Activated T-cell treated with anti-CD3 and anti-CD28 coated beads, Interleukin-2, amount 50 U/mL, for 4 hours (primary cell): ENCODE measurements at places on chromosomes 5 and 9. TPM values are rescaled to one million over a fixed set of nuclear protein-coding genes. Genes with fewer than 3 reads are reported as not detected.
A peak's percentile ranks its signal among the peaks of the same experiment; 100 is the strongest.

DNA sequence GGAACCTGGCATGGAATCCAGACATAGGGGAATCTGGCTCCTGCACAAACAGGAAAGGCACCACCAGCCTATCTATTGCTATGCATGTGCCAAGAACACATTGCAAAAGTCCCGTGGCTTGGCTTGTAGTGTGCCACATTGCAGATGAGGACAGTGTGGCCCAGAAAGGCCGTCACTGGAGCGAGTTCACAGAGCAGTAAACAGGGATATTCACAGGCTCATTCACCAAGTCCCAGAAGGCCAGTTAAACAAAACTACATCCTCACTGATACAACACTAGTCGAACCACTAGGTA is 39.6 kb upstream of the TRIM32 start:
- DNase-seq = no peak

- DNase-seq = no peak
Observed at GRCh38 chr9:127181595-127182190, 59.3 kb upstream of the ANGPTL2 start.

DNA sequence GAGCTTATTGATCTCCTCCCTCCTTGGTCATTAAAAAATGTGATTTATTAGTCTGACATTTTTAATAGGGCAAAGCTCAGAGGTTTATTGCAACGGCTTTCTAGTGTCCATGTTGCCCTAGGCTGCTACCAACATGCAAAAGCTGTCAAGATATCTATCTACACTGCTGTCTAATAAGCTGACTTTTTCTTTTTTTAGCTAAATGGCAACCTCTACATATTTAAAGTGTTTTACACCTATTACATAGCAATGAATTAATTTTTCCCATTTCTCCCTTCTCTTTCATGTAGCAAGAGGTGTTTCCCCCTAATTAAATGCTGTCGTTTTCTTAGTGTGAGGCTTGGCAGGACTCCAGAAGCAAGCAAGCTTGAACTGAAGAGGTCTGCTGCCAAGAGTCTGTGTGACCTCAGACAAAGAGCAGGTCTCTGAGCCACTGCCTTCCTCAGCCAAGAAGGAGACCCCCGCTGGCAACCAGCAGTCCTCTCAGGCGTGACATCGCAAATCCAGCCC is 79.4 kb downstream of the GAS1 start:
- no peak for DNase-seq

DNA sequence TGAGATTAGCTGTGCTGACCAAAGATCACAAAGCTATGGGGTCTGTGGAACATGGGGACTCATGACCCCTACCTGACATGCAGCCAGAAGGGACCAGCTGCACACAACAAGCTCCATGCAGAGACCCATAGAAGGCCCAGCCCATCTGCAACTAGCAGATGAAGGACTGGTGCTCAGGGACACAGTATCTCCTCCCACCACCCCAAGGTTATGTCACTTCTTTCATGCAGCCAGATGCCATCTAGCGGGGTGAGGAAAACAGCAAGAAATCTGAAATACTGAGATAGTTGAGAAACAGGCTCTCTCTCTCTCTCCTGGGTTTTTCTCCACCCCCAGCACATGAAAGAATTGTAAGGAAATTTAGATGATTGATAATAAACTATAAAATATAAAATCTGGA is 161.3 kb upstream of the DAPK1 start:
- no peak for DNase-seq

DNA sequence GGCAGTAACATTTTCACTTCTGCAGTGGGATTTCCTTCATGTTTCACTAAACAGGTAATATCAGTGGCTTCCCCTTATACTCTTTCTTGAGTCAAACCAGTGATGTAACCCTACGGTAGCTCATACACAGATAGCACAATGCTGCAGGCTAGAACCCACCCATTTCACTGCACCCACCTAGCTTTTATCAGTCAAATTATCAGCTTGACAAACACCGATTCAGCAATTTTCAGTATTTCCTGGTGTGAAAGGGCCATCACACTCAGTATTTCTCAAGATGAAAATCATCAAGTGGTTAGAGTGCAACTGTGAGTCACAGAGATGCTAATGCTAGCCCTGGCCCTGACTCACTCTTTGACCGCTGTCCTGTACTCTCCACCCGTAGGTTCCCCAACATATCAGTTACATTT is 242.3 kb upstream of the PTGER4 start:
- peak; percentile 15 for DNase-seq

GRCh38 chr5:147693233-147693632 is 89.3 kb downstream of the JAKMIP2 start:
- DNase-seq = no peak

DNA sequence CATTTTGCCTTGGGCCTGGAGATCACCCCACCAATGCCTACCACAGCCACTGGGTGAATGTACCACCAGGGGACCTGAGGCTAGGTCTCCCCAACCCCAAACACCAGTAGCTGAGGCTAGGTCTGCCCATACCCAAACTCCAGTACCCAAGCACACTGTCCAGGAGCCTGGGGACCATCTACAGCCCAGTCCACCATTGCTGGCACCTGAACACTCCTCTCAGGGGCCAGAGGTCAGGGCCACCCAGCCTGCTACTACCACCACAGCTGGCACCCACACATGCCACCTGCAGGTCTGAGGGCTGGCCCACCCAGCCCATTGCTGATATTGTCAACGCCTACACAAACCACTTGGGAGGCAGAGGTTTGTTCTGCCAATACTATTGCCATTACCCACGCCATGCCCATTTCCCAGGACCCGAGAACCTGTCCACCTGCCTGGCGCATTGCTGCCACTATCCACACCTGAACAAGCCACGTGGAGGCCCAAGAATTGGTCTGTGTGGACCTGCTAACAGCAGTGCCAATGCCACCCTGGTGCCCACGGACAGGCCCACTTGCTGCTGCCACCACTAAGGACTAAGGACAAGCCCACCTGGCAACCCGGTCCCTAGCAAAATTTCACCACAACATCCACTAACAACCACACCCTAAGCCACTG is 59.2 kb downstream of the ZDHHC21 start:
- no peak for DNase-seq

GRCh38 chr5:143147902-143148301 is 255.6 kb downstream of the NR3C1 start:
- DNase-seq = no peak

DNA sequence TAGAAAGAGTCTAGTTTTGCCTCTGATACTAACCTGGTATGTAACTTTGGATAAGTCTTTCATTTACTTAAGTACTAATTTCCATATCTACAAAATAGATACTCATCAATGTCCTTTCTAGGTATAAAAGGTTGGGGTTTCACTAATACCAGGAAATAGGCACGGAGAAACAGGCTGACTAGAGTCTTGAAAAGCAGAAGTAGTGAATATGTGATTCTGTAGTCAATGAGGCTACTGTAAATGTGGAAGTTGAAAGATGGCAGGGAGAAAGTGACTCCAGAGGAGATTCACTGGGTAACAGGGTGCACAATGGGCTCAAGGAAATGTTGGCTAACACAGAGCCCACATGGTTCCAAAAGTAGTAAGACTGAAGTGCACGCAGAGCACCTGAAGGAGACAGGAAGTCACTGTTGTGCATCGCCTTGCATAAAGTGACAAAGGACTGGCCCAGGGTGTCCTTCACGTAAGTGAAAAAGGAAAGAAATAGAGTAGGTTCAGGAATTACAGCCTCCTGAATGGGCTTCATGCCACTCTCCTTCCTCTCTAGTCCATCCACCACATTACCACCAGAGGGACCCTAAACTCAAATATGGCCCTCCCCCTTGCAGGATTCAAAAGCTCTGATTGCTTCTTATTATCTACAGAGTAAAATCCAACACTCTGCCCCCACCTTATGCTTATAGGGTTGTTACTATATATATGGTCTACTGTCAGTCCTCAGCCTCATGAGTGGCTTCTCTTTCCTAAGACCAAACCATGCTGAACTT is 288.0 kb upstream of the SMARCA2 start:
- DNase-seq = no peak

DNA sequence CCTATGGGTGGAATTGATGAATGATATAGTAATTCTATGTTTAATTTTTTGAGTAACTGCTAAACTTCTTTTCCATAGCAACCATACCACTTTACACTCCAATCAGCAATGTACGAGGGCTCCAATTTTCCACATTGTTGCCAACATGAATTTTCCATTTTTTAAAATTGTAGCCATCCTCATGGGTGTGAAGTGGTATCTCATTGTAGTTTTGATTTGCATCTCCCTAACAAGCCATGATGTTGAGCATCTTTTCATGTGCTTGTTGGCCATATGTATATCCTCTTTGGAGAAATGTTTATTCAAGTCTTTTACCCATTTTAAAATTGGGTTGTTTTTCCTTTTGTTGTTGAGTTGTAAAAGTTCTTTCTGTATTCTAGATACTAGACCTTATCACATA is 48.9 kb downstream of the TMOD1 start:
- no peak for DNase-seq

DNA sequence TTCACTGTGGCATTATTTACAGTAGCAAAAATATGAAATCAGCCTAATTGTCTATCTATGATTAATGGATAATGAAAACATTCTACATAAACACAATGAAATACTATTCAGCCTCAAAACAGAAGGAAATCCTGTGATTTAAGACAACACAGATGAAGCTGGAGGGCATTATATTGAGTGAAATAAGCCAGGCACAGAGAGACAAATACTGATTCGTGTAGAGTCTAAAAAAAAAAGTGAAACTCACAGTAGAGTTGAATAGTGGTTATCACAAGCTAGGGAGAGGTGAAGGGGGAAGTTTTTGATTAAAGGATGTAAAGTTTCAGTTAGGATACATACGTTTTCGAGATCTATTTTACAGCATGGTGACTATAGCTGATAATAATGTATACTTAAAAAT is 122.2 kb downstream of the ADAMTS6 start:
- no peak for DNase-seq

- no peak for DNase-seq
Observed at GRCh38 chr5:28896949-28897348, 1858.6 kb upstream of the CDH9 start.

GRCh38 chr5:136193322-136193935 is 467 bp upstream of the SMIM32 start:
- no peak for DNase-seq

DNA sequence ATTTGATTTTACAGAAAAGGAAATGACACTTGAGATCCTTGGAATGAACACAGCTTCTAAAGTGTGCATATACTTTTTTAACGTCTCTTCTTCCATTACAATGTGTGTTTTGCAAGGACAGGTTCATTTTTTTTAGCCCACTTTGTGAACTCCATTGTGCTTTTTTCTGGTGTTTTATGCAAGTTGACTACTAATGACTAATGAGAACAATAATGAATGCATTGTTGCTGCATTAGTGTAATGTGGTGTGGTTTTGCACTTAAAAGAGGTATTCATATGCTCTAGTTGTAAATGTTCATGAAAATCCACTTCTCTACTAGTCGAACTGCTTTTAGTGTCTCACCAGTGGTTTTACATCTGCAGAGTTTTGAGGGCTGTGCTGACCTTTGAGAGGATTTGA is 93.6 kb downstream of the UHRF2 start:
- no peak for DNase-seq

- no peak for DNase-seq
Observed at GRCh38 chr5:147892696-147893296, 13.5 kb downstream of the C5orf46 start.

GRCh38 chr9:38094165-38094564 is 25.1 kb upstream of the SHB start:
- DNase-seq = no peak

DNA sequence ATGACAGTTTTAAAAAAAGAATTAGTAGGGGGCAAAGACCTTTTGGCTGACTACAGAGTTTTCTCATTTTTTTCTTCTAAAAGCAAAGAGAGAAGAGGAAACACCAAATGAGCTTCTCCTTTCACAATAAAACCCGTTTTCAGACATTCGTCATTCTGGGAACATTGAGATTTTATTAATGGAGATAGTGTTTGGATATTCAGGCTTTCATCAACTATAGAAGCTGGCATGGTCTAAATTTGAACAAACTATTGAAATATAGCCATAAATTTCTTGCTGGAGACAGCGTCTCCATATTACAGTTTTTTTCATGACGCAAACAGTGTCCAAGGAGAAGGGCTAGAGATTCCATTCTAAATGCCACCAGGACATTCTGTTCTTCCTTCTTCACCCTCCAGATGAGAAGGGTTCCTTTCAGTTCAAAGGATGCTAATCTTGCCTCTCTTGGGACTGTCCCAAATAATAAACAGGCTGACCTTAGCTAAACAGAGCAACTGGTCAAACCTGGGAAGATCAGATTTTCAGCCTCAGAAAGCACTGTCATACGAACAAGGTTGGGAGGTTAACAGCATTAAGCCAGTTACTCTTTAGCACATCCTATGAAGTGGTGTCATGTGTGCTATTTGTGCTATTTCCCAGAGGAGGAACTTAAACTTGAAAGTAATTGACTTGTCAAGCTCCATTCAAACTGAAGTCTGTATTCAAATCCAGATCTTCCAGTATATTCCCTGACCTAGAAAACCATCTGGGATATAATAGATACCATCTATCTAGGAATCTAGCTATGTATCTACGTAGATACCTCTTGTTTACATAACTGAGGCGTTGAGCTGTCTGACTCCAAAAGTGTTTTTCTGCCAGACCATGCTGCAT is 125.6 kb downstream of the LPAR1 start:
- no peak for DNase-seq

GRCh38 chr9:87863882-87864465 is 18.7 kb upstream of the SPATA31E1 start:
- no peak for DNase-seq

DNA sequence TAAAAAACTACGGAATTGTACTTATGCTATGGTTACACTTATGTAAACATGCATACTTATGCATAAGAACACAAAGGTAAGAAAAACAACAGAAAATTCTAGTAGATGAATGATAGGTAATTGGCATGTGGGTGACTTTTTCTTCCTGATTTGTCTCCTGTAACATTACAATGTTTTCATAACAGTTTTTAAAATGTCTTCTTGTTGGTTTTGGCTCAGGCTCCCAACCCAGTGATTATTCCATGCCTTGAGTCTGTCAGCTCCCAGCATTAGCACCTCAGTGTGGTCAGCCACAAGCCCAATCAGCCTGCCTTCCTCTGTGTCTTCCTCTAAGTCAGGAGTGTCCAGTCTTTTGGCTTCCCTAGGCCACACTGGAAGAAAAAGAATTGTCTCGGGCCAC is 7.9 kb upstream of the FOXE1 start:
- no peak for DNase-seq

DNA sequence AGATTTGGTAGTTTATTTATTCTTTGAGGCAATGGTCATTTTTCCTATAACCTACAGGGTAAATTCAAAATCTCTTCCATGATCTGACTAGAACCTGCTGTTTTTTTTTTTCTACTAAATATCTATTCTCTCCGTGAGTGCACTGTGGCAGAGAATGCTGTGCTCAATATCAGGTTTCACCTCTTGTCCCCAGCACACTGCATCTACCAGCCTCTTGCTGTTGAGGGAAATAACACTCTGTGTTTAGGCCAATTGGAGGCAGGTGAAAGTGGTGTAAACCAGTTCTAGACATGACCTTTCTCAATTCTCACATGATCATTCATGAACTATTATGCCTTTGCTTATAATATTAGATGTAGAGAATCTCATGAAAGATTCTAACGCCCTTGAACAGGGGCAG is 2365.9 kb downstream of the MAT2B start:
- DNase-seq = no peak

GRCh38 chr5:180069589-180070247 is 1.8 kb downstream of the RNF130 start:
- no peak for DNase-seq

- no peak for DNase-seq
Observed at GRCh38 chr9:111095441-111095840, 57.2 kb upstream of the LPAR1 start.

Gene HTR1A
- not detected for total RNA-seq

Gene LCN9
- not detected for total RNA-seq

Gene FAM200C
- 0.38 TPM for total RNA-seq

Gene LCP2
- 136 TPM for total RNA-seq

Gene SLC4A9
- total RNA-seq = not detected
